ENCODE measurements at places on chromosomes 16 and 17. TPM values are rescaled to one million over a fixed set of nuclear protein-coding genes. Genes with fewer than 3 reads are reported as not detected.

GRCh38 chr17:78490156-78490555, 87.0 kb downstream of the DNAH17 start:
- no peaks in the 10 kb centered on the region for H3K36me3 ChIP-seq
- no peaks in the 10 kb centered on the region for H3K4me1 ChIP-seq
- H3K27ac ChIP-seq, result no peak overlapping the region
- DNase-seq, result no peak
- H3K27me3 ChIP-seq, result no peaks in the 10 kb centered on the region

DNA sequence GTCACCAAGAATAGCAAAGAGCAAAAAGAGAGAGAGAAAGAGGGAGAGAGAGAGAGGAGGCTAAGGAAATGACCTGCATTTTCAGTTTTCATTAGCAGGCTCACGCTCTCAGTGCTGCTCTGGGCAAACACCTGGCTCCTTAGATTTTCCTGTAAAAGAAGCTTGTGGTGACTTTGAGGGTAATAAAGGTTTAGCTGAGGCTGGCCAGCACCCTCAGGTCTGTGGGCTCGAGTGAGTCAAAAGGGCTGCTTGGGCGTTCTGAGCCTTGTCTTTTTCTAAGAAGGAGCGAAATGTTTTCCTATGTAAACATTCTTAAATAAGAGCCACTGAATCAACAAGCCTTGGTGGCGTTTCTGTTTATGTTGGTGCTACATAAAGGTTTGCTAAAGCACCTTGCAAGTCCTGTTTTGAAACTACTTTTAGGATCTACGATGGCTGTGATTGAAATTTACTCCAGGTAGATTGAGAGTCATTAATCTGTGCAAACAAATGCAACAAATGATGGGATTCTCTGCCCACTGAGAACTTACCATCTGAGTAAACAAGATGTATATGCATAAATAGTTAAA, 38.8 kb downstream of the SHISA6 start:
- H3K27me3 ChIP-seq, result no peaks in the 10 kb centered on the region
- no peak overlapping the region for H3K27ac ChIP-seq
- H3K36me3 ChIP-seq, result no peaks in the 10 kb centered on the region
- no peak overlapping the region for H3K4me3 ChIP-seq
- no peak for DNase-seq

DNA sequence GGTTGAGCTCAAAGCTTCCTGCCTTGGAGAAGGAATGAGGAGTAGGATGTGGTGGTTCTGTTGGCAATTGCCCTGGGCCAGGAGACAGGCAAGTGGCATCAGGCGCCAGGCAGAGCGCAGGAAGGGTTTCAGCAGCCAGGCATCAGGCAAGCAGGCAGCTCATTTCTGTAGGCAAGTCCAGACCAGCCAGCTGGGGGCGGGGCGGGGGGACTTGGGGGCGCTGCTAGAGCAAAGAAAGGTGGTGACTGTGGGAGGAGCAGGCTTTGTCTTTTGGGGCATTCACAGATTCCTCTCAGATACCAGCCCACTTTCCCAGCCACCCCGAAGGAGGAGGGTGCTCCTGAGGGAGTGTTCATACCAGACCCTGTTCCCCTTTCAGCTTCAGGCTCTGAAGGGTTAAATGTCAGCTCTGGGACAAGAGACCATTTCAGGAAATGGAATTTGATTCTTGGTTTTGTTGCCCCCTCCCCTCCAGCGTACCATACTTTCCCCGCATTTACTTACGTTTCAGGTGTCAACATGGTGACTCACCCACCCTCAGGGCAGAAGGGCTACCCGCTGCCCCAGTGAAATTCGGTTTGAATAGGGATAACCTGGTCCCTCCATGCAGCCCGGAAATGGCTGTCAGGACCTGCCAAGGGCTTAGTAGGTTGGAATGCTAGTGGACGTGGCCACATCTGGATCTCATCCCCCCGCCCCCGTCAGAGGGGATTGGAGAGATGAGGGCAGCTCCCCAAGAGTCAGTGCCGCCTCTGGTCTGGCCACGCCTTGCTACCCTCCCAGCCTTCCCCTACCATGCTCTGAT, 13.2 kb downstream of the NGFR start:
- H3K36me3 ChIP-seq, result no peaks in the 10 kb centered on the region
- no peak for DNase-seq
- no peak overlapping the region for H3K4me3 ChIP-seq
- H3K27ac ChIP-seq, result no peak overlapping the region
- H3K4me1 ChIP-seq, result no peaks in the 10 kb centered on the region

CRYM gene
- not detected for polyA plus RNA-seq

ZACN gene
- polyA plus RNA-seq, result 0.76 TPM

GRCh38 chr17:39928858-39929645, 1.5 kb downstream of the LRRC3C start:
- H3K27me3 ChIP-seq, result no peaks in the 10 kb centered on the region
- no peaks in the 10 kb centered on the region for H3K36me3 ChIP-seq
- H3K4me1 ChIP-seq, result peaks cover 35% of the 10 kb centered on the region

SYT17 gene
- polyA plus RNA-seq, result not detected

DNA sequence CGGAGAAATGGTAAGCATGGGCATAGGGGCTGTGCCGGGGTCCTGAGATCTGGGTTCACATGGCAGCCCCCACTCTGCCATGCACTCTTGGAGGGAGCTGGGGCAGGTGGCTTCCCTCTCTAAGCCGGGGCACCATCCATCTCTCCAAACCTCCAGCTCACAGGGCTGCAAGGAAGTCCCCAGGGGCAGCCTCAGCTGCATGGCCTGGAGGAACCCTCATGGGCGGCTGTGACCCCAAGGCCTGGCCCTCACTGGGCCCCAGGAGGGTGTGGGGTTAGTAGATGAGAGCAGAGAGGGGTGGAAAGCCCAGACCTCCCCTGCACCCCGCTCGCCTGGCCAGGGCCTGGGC, 2.6 kb downstream of the CTRB2 start:
- no peak overlapping the region for H3K27ac ChIP-seq
- no peak overlapping the region for H3K4me3 ChIP-seq
- H3K27me3 ChIP-seq, result no peaks in the 10 kb centered on the region
- H3K4me1 ChIP-seq, result no peaks in the 10 kb centered on the region
- no peak for DNase-seq
- no peaks in the 10 kb centered on the region for H3K36me3 ChIP-seq

Measured in CD4-positive, CD25-positive, alpha-beta regulatory T cell (primary cell).